ENCODE measurements at places on chromosomes 5 and 9.
A peak's percentile ranks its signal among the peaks of the same experiment; 100 is the strongest.

DNA sequence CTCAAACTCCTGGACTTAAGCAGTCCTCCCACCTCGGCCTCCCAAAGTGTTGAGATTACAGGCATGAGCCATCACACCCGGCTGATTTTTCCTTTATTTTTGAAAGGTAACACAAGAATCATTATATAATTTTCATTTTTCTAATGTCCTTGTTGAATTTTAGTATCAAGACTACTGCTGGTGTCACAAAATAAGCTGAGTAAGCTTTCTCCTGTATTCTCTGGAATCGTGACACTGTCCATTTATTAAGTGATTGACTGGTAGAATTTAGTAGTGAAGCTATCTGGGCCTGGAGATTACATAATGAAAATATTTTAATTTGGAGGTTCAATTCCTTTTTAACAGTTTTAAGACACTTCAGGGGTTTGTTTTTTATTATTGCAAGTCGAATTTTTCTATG, 9.5 kb downstream of the CDK20 start:
- no peak for DNase-seq

GRCh38 chr9:19495186-19496028, 86.6 kb downstream of the ACER2 start:
- DNase-seq = no peak

GRCh38 chr9:103287361-103287760, 292.2 kb downstream of the CYLC2 start:
- no peak for DNase-seq

GRCh38 chr9:21135736-21136135, 5.9 kb downstream of the IFNW1 start:
- DNase-seq = no peak

DNA sequence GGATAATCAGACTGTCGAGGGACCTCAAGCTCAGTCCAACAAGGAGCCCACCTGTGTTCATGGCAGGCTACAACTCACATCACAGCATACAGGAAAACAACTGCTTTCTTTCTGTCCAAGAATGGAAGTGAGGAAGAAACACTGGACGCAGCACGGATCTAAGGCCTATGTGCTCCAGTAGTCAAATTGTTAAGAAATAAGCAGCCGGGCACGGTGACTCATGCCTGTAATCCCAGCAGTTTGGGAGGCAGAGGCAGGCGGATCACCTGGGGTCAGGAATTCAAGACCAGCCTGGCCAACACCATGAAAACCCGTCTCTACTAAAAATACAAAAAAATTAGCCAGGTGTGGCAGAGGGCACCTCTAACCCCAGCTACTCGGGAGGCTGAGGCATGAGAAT, 427.8 kb downstream of the BNC2 start:
- no peak for DNase-seq

GRCh38 chr5:112737070-112737462, 619 bp upstream of the APC start:
- DNase-seq = no peak

DNA sequence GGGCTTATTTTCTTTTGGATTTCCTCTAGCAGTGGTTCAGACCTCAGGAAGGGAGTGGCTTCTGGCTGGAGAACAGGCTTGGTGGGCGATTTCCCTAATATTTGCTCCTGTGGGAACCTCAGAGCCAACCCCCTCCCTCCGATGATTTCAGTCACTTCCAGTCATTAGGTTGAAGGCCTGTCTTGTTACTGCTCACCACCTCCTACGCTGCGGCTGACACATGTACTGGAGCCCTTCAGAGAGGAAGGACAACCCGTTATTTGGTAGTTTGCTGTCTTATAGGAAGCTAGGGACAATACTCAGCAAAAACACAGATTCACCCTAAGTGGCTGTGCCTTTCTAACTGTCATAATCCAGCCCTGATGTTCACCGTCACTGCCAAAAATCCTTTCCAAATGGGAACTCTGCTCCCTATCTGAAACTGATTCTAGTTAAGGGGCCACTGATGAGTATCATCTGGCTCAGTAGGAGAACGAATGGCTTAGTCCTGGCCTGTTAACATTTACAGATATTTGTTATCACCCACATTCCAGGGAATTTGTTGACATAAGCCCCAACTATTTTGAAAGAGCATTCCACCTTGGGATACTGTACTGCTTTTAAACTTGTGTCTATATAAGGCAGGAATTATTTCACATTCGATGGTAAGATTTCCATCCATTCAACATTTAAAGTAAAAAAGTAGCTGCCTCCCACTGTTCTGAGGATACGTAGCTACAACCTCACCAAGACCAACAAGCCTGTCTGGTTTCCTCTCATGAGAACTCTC, 29.3 kb upstream of the ANKH start:
- peak; percentile 45 for DNase-seq

- DNase-seq = no peak
These were observed 17.4 kb upstream of the PRLR start for GRCh38 chr5:35247648-35248034.

- no peak for DNase-seq
These were observed 224.2 kb downstream of the NDUFS4 start for GRCh38 chr5:53784596-53784995.

- DNase-seq = no peak
These were observed 9.8 kb downstream of the CLTB start for GRCh38 chr5:176406436-176407052.

DNA sequence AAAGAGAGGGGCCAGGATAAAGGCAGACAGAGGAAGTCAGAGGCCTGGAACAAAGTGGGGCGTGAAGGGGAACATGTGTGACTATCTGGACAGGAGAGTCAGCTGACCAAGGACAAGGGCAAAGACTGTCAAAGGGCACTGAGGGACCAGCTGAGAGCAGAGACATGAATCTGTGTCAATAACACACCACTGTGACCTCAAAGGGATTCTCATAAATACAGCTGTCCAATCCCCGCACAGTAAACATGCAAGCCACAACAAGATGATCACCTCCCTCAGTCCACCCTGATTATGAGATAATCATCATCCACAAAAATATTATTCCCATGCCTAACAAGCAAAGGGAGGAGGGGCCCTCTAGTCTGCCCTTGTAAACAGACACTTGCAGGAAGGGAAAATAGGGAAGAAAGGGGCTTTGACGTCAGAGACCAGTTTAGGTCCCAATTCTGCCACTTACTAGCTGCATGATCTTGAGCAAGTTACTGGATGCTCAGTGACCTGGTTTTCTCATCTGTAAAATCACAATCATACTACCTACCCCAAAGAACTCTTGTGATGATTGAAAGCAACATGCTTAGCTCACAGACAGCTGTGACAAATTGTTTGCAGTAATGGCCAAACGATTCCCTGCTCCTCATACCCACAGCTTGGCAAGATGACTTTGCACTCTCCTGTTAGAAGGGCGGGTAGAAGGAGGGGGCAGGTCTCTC, 41.8 kb downstream of the RAPGEF1 start:
- no peak for DNase-seq

GRCh38 chr9:116189683-116190082, 36.1 kb downstream of the PAPPA start:
- no peak for DNase-seq

- no peak for DNase-seq
These were observed 522.9 kb downstream of the RASEF start for GRCh38 chr9:82539856-82540579.

Data from GM04503 (cell line).